RKO (cell line): ENCODE measurements at places on chromosomes 1 and 21.

DNA sequence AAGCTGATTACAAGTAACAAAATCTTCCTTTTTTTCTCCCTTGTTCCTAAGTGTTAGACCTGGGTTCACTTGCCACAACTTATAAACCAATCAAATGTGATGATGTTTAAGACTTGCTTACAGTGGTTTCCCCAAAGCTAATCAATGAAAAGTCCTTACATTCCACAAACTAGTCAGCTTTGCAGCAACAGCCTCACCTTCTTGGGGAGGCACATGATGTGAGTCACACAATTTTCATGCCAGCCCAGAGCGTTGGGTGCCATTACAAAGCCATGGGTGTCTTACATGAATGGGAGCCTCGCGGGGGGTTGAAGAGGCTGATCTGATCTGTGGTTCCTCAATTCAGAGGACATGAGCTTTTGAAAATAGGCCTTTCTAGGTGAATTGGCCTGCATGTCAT, 91.6 kb upstream of the UBE2U start:
- no peak for DNase-seq

DNA sequence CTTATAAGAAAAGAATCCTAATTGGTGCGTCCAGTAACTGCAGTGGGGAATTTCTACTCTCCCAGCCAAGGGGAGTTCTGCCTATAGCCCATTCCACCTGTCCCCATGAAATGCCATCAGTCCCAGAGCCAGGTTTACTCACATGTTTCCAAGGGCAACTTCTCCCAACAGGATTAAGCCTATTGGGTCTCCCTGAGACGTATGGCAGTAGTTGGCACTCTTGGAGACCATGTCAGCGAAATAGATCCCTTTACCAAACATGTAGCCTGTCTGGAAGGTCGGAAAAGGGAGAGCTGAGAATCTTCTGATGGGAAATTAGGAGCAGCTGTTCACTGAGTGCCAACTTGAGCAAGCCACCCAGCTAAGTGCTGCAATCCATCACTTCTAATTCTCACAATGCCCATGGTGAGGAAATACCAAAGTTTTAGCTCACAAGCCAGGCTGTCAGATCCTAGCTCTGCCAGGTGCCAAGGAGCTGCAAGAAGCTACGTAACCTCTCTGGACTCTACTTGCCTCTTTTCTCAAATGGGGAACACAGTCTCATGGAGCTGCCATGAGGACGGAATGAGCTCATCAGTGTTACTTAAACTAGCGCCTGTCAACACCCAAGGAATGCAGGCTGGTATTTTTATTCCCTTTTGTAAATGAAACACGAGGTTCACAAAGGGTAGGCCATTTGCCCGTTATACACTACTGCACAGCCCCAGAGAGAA, 43.9 kb downstream of the PARP1 start:
- DNase-seq, result no peak

- no peak for DNase-seq
Measured at GRCh38 chr1:20487236-20487590, 1.2 kb upstream of the CAMK2N1 start.

- DNase-seq, result peak; percentile 6
Measured at GRCh38 chr1:243345205-243345604, 89.4 kb downstream of the SDCCAG8 start.

GRCh38 chr1:151011154-151011850, 3.1 kb downstream of the PRUNE1 start:
- DNase-seq, result no peak
